Thyroid gland (tissue), 4 donors: ENCODE measurements at places on chromosomes 12 and 14.

GRCh38 chr12:120314220-120314619 is 12.1 kb downstream of the SIRT4 start:
- no peak for DNase-seq

DNA sequence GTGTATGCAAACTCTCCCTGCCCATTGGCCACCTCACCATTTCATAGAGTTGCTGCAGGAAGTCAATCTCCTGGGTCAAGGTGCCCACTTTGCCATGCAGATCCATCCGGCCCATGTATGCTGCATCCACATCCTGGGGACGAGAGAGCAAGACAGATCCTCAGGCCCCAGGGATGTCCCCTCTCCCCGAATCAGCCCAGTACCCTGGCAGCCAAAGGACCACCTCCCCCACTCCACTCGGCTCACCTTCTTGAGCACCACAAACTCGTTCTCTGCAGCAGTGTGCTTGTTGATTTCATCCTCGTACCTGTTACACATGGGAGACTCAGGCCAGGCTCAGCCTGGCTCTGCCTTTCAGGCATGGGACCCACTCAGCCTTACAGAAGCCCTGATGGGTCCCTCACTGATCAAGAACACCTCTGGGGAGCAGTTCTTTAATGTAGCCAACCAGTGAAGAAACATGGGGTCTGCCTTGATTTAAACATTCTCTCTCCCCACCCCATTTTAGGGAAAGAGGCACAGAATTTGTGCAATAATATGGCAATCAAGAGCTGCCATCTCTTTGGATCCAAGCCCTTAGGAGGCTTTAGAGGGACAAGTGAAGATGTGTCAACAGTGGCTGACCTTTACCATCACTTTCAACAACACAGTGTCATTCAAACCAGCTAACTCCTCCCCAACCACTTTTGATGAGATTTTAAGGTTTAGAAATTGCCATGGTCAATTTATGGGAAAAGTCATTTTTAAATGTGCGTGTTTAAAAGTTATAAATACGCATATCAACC is 3.9 kb downstream of the KRT79 start:
- no peak for DNase-seq

- no peak for DNase-seq
Observed at GRCh38 chr12:131131077-131131807, 177.5 kb downstream of the ADGRD1 start.

DNA sequence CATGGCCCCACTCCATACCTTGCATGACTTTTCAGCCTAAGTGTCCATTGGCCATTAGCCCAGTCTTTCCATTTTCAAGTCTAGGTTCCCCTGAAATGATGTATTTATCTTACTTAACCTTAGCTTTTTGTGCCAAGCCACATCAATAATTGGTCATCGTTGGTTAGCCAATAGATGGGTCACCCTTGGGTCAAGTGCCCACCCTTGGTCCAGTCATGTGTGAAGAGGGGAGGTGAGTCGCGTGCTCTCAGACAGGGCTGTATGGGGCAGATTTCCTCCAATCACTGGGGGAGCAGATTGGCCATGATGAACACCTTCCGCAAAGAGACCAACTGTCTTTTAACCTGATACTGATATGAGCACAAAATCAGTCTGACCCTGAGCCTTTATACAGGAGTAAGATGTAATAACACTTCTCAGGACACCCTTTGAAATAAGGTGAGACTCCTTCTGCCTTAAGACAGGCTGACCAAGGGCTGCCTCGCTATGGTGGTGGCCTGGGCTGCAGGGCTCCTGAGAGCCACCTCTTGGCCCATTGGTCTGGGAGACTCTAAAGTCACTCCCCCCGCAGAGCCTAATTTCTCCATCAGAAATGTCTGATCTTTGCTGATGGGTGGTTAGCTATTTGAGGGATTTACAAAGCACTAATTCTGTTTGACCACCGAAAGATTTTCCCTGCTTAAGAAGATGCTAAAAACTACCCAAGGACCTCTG is 143.2 kb downstream of the ZFP36L1 start:
- DNase-seq, result no peak

DNA sequence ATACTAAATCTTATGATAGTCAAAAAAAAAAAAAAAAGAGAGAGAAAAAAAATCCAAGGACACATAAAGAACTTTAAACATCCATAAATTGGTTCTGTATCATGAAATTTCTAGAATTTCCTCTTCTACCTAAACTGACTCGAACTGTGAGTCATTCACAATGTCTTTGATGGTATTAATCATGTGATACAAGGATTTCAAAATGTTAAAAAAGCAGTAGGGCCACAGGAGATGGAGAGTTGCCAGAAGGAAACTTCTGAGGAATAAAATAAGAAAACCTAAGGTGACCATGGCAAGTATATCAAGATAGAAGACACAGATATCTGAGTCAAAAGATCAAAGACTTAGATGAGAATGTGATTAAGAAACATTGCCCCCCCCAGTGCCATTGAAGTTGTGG is 1320.9 kb upstream of the FLRT2 start:
- no peak for DNase-seq

DNA sequence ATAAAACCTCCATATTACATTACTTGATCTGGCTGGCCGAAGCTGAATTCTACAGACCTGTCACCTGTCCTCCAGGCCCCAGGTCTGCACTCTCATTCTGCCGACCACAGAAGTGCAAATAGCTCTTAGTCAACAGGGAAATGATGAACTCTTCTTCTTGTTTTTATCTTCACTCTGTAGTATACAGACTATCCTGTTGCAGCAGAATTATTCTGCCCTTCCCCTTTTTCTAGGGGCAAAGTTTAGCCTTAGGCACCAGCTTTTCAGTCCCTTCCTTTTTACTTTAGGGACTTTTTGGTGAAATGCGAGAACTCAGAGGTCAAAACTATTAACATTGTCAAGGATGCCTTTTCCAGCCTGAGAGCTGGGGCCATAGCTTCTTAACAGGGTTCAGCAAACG is 229.6 kb upstream of the EGLN3 start:
- no peak for DNase-seq

- DNase-seq, result no peak
Observed at GRCh38 chr14:74008843-74009499, 10.1 kb downstream of the ENTPD5 start.

DNA sequence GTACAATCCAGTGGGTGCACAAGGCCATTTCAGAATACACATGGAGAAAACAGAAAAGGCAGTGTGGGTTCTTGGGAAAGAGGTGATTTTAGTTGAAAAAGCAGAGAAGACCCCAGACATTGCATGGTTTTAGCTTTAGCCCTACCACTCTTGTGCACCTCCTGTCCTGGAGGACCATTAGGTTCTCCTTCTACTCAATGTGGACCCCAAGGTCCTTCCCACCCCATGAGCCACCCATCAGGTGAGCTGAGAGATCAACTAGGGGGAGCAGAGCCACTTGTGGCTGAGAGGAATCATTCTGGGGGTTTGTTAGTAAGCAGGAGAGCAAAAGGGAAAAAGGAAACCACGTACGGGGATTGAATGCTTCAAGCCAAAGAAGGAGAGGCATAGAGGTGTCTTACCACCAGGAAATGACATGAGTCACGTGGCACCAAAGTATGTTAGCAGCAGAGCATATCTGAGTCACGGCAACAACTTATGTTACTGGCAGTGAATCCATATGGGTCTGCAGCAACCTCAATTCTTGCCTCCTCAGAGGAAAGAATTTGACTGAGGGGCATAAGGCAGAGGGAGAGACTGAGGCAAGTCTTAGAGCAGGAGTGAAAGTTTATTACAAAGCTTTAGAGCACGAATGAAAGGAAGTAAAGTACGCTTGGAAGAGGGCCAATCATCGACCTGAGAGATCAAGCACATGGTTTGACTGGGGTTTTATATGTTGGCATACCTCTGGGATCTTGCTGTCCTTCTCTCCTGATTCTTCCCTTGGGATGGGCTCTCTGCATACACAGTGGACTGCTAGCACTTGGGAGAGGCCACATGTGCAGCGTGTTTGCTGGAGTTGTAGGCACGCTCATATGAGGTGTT is 73.9 kb downstream of the HSD17B6 start:
- no peak for DNase-seq

DNA sequence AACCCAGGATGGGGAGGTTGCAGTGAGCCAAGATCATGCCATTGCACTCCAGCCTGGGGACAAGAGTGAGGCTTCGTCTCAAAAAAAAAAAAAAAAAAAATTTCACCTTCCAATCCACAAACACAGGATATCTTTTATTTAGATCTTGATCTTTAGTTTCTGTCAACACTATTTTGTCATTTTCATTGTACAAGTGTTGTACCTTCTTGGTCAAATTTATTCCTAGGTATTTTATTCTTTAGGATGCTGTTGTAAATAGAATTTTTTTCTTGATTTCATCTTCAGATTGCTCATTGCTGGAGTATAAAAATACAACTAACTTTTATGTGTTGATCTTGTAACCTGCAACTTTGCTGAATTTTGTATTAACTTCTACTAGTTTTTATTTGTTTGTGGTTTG is 60.8 kb downstream of the ARHGAP5 start:
- no peak for DNase-seq

- DNase-seq, result no peak
Observed at GRCh38 chr12:69927164-69927563, 102.1 kb downstream of the MYRFL start.

GRCh38 chr12:113162102-113163029 is 12.8 kb downstream of the CFAP73 start:
- peak; percentile 86 for DNase-seq

DNA sequence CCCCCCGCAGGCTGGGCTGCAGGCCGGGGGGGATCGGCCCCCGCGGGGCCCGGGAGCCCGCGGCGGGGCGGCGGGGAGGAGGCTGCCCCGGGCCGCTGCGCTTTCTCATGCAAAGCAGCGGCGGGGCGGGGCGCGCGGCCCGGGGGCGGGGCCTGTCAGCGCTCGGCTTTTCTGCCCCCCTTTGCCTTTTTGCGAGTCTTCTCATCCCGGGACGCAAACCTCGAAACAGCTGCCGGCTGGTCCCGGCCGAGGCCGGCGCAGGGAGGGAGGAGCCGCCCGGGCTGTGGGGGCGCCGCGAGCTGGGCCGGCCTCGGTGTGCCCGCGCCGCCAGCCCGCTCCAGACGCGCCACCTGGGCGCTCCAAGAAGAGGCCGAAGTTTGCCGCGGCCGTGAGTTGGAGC is at the start of gene FZD10:
TSS of gene FZD10 (plus strand) at position 198 of the 400 bp plus-strand sequence. CDS start 479 bp downstream, outside the sequence.
- DNase-seq, result peak; percentile 32

DNA sequence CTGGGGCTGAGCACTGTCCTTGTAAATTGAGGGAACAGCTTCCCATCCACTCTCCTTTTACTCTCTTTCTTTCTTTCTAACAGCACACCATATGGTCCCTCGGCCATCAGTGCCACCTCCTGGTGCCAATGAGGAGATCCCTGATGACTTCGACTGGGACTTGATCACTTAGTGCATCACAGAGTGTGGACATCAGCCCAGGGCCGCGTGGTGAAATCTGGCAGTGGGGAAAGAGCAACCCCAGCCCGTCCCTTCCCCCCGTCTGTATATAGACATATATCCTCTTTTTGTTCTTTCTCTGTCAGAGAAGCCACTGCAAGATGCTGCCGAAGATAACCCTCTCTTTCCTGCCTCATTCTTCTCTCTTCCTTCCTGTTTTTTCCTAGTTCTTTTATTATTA is 13.5 kb downstream of the C3AR1 start:
- DNase-seq, result no peak

GRCh38 chr14:68607081-68607866 is 185.6 kb downstream of the ZFP36L1 start:
- DNase-seq, result no peak

GRCh38 chr12:6049992-6050391 is 74.5 kb downstream of the VWF start:
- no peak for DNase-seq

- no peak for DNase-seq
Observed at GRCh38 chr12:111359231-111359913, 9.5 kb downstream of the PHETA1 start.

GRCh38 chr12:79725987-79726386 is 35.2 kb upstream of the PAWR start:
- no peak for DNase-seq

GRCh38 chr12:6336079-6336888 is 5.6 kb downstream of the TNFRSF1A start:
- DNase-seq, result peak; percentile 98

DNA sequence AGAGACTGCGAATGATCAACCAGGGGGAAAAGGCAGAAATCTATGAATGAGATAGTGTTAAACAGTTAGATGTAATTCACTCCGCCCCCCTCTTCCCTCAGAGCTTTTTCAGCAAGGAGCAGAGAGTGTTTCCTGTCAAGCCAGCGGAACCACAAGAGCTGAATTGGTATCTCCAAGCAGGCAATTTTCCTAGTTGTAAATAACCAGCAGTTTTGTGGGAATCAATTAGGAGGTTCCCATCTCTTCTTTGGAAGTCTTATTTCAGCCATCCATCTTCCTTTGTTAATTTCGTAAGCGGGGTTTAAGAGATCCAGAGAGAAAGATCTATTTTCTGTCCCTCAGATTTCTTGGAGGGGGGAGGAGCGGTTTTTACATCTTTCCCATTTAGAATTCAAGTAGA is 178.0 kb downstream of the FOXN3 start:
- DNase-seq, result no peak

GRCh38 chr14:62081012-62081612 is 318.9 kb downstream of the SNAPC1 start:
- no peak for DNase-seq

GRCh38 chr12:1881936-1882335 is 36.5 kb downstream of the CACNA2D4 start:
- no peak for DNase-seq

GRCh38 chr14:38847161-38847560 is 255.9 kb downstream of the SEC23A start:
- no peak for DNase-seq

DNA sequence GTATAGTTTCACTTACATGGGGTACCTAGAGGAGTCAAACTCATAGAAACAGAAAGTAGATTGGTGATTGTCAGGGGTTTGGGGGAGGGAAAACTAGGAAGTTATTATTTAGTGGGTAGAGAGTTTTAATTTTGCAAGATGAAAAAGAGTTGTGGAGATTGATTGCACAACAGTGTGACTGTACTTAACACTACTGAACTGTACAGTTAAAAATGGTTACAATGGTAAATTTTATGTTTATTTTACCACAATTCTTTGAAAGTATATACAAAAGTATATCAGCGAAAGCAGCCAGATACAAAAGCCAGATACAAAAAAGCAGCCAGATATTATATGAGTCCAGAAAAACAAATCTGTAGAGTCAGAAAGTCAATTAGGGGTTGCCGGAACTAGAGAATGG is 247.6 kb downstream of the IPO8 start:
- no peak for DNase-seq

DNA sequence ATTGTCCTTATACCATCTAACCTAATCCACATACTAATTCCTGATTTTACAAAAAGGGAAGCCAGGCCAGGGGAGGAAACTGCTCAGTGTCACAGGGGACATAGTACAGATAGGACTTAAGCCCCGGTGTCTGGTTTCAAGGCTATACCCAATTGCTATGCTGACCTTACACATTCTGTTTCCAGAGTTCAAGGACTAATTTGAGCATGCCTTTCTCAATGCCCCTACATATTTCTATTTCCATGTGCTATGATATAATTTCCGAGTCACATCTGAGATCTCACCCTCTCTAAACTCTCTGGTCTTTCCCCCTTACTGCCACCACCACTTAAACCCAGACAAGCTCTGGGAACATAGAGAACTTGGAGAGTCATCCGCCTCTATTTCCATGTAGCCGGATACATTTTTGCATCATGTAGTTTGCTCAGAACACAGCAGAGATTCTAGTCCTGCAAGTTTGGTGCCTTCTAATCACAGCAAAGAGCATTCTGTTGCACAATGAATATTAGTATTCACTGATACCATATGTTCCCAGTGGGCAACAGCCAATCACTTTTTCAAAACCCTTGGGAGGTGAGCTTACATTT is 34.2 kb downstream of the PPM1H start:
- DNase-seq, result no peak

GRCh38 chr14:102182190-102182589 is 42.5 kb downstream of the WDR20 start:
- no peak for DNase-seq
